Heart left ventricle (tissue), 16 donors: ENCODE measurements at places on chromosomes 2 and 18. TPM values are rescaled to one million over a fixed set of nuclear protein-coding genes. Genes with fewer than 3 reads are reported as not detected.

GRCh38 chr2:197878792-197879191 is 74.4 kb downstream of the PLCL1 start:
- no peak for DNase-seq
- no peak overlapping the region for H3K27ac ChIP-seq
- no peaks in the 10 kb centered on the region for H3K27me3 ChIP-seq

DNA sequence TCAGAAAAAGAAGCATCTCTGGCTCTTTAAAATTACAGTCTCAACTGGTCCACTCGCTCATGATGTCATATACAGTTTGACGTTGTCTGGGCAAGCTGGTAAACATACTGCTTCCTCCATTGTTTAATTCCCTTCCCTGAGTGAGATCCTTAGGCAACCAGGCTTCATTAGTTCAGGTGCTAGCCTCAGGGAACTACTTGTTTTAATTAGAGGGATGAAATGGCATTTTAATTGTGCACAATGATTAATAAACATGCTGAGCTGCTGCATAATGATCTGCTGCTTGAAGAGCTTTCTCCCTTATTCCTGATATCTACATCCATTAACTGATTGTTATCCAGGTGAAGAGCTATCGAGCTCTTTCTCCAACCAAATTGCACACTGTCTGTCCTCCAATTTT is 195.6 kb upstream of the ETAA1 start:
- no peaks in the 10 kb centered on the region for H3K27me3 ChIP-seq
- H3K4me1 ChIP-seq = no peaks in the 10 kb centered on the region
- no peak for DNase-seq
- H3K27ac ChIP-seq = no peak overlapping the region

GRCh38 chr2:34632327-34632726 is 1033.2 kb upstream of the FAM98A start:
- DNase-seq = no peak
- H3K4me3 ChIP-seq = no peak overlapping the region
- H3K4me1 ChIP-seq = no peaks in the 10 kb centered on the region
- H3K27ac ChIP-seq = no peak overlapping the region

- no peak overlapping the region for H3K27ac ChIP-seq
- H3K36me3 ChIP-seq = peaks cover 18% of the 10 kb centered on the region
- peaks cover 37% of the 10 kb centered on the region for H3K4me1 ChIP-seq
- no peak overlapping the region for H3K4me3 ChIP-seq
- no peaks in the 10 kb centered on the region for H3K27me3 ChIP-seq
- no peak for DNase-seq
These were observed 160.1 kb downstream of the DYSF start for GRCh38 chr2:71613403-71613952.

DNA sequence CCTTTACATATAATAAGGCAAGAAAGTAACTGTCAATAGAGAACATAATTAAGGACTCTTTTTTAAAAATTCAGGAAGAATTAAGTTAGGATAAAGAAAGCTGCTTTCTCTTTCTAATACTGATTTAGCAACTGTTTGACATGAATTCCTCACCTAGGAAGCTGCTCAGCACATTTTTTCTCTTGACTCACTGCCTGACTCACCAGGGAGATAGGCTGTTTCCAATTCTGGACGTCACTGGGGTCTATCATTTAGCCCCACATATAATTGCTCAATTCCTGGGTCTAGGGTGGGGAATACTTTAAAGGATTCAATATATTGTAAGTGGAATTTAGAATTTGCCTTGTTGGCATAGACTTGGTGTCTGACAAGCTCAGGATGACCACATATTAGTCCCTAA is 50.8 kb upstream of the UGP2 start:
- peaks cover 26% of the 10 kb centered on the region for H3K4me1 ChIP-seq
- no peaks in the 10 kb centered on the region for H3K36me3 ChIP-seq
- no peak overlapping the region for H3K4me3 ChIP-seq
- no peaks in the 10 kb centered on the region for H3K27me3 ChIP-seq
- no peak for DNase-seq
- H3K27ac ChIP-seq = no peak overlapping the region

GRCh38 chr2:229434187-229434586 is 163.1 kb upstream of the PID1 start:
- no peaks in the 10 kb centered on the region for H3K36me3 ChIP-seq
- no peak for DNase-seq
- no peaks in the 10 kb centered on the region for H3K4me1 ChIP-seq
- no peak overlapping the region for H3K4me3 ChIP-seq

DNA sequence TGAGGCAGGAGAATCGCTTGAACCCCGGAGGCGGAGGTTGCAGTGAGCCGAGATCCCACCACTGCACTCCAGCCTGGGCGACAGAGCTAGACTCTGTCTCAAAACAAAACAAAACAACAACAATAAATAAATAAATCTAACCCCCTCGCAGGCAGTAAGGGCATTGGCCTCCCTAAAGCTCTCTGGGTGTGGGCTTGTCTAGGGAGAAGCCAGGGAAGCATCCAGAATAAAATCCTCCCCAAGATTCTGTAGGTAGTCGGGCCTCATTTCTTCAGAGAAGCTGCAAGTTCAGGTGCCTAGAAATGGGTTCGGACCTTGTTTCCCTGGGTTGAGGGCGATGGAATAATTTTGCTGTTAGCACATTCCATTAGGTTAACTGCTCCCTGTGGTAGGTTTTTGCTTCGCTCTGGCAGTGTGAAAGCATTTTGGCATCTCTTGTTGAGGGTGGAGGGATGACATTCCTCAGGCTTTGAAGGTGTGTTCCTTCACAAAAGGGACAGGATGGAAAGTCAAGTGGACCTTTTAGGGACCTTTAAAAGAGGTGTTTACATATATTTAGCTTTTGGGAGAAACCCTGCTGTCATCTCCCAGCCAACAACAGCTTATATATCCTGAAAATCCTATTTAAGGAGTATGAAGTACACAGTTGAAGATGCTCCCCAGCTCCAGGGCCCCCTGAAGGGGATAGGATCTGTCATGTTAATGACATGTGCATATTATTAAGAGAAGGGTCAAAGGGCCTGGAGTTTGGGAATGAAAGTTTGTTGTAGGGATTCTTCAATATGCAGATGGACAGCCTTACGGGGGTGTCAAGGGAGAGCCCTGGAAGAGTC is 17.7 kb downstream of the MYCN start:
- no peak for DNase-seq
- no peak overlapping the region for H3K27ac ChIP-seq
- H3K27me3 ChIP-seq = no peaks in the 10 kb centered on the region

- H3K36me3 ChIP-seq = peaks cover 4% of the 10 kb centered on the region
- H3K27ac ChIP-seq = no peak overlapping the region
- no peaks in the 10 kb centered on the region for H3K27me3 ChIP-seq
- DNase-seq = no peak
- H3K4me3 ChIP-seq = no peak overlapping the region
- H3K4me1 ChIP-seq = no peaks in the 10 kb centered on the region
These were observed 12.9 kb downstream of the ADCY3 start for GRCh38 chr2:24907116-24907515.

GRCh38 chr2:233989221-233989858 is 61.2 kb upstream of the SPP2 start:
- no peaks in the 10 kb centered on the region for H3K36me3 ChIP-seq
- H3K4me3 ChIP-seq = no peak overlapping the region
- H3K4me1 ChIP-seq = no peaks in the 10 kb centered on the region
- DNase-seq = no peak

DNA sequence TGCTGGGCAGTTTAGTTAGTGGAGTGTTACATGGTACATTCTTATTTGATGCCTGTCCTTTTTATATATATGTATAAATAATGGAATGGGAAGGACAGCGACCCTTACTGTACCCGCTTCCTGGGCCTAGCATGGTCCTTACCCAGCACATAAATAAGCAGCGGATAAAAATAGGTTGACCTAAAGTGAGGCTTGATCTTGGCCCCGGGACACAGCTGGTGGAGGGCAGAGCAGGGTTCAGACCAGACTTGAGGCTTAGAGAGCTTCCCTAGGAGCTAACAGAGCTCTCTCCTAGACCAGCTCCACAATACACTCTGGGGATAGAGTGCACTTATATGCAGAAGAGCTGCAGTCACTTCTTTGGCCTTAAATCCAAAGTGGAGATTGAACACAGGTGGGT is 46.9 kb upstream of the RPL31 start:
- no peak overlapping the region for H3K27ac ChIP-seq
- DNase-seq = no peak
- H3K27me3 ChIP-seq = no peaks in the 10 kb centered on the region
- no peaks in the 10 kb centered on the region for H3K36me3 ChIP-seq
- no peak overlapping the region for H3K4me3 ChIP-seq

DNA sequence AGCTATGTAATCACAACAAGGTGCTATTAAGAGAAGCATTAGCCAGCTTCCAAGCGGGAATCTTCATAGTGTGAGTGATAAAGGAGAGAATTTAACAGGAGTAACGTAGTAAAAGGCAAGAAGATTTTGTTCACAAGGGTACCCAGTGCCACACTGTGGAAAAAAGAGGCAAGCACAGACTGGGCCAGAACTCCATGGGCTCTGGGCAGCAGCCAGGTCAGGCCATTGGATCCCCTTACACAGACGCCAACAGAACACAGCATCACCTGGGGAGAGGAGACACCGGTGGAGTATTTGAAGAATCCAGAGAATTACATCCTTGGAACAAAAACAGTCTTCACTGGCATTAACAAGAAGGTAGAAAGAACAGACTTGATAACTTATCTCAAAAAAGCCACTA is 21.2 kb downstream of the AMER3 start:
- no peak overlapping the region for H3K4me3 ChIP-seq
- H3K4me1 ChIP-seq = no peaks in the 10 kb centered on the region
- H3K36me3 ChIP-seq = no peaks in the 10 kb centered on the region
- H3K27ac ChIP-seq = no peak overlapping the region
- no peak for DNase-seq

- no peak overlapping the region for H3K27ac ChIP-seq
- DNase-seq = no peak
- no peaks in the 10 kb centered on the region for H3K36me3 ChIP-seq
These were observed 1.6 kb upstream of the RIOK3 start for GRCh38 chr18:23451491-23451890.

DNA sequence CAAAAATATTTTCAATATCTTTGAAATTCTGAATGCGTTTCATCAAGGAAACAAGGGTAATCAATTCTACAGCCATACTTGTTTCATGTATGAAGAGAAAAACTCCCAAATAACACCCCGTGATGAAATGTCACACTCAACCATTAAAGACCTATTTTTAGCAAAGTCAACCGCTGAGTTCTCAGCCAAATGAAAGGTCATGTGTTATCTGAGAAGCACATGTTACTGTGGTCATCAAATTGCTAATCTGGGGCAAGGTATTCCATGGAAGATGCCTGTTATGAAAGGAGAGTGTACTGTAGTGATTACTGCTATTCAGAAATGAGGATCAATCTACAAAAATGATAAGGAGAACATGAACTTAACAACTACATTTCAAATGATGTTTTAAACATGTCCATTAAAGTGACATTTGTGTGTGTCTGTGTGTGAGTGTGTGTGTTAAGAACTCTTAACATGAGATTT is 126.7 kb downstream of the BCL2 start:
- peak overlapping the region; percentile 71 for H3K27ac ChIP-seq
- DNase-seq = no peak
- H3K36me3 ChIP-seq = no peaks in the 10 kb centered on the region

DNA sequence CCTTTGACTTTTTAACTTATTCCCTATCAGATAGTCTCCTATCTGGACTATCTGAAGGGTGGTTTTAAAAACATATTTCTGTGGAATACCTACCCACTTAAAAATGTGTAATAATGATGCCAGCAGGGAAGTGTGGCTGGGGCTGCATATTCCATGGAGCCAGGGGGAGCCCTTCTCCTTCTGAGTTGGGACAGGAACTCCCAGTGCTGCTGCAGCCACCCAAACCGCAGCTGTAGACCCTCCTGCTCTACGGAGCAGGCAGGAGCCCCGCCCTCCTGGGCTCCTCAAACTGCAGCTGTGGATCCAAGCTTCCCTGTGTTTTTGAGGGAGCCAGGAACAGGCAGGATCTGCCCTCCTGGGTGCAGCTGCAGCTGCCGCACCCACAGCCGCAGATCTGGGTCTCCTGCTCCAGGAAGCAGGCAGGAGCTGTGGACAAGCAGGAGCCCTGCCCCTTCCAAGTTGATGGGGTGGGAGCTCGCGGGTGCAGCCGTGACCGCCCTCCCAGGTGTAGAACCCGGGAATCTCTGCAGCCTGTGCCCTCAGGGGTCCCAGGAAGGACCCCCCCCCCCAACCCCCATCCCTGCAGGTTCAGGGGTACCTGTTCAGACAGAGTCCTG is 57.8 kb downstream of the PDK1 start:
- DNase-seq = no peak
- no peaks in the 10 kb centered on the region for H3K4me1 ChIP-seq
- no peak overlapping the region for H3K27ac ChIP-seq
- no peak overlapping the region for H3K4me3 ChIP-seq

DNA sequence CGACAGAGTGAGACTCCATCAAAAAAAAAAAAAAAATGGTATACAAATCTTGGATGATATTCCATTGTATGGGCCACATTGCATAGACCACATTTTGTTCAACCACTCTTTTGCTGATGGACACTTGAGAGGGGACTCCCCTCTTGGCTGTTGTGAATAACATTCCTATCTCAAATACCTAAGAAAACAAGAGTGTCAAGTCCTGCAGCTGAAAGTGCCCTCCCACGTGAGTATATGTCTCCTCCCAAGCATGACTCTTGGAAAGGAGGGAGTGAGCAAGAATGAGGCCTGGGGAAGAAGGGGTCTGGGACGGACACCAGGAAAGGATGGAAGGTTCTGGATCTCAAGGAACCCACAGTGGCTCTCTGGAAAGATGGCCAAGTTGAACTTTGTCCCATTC is 36.0 kb upstream of the NPAS2 start:
- no peaks in the 10 kb centered on the region for H3K36me3 ChIP-seq
- DNase-seq = no peak
- H3K4me3 ChIP-seq = no peak overlapping the region
- H3K27me3 ChIP-seq = no peaks in the 10 kb centered on the region
- no peak overlapping the region for H3K27ac ChIP-seq

- H3K36me3 ChIP-seq = peaks cover 9% of the 10 kb centered on the region
- H3K4me1 ChIP-seq = no peaks in the 10 kb centered on the region
- no peak for DNase-seq
These were observed 48.6 kb downstream of the NTSR2 start for GRCh38 chr2:11621410-11621809.

- H3K4me1 ChIP-seq = no peaks in the 10 kb centered on the region
- H3K27me3 ChIP-seq = peaks cover 6% of the 10 kb centered on the region
- no peak for DNase-seq
- H3K36me3 ChIP-seq = no peaks in the 10 kb centered on the region
- H3K4me3 ChIP-seq = no peak overlapping the region
- H3K27ac ChIP-seq = no peak overlapping the region
These were observed 11.0 kb downstream of the IL37 start for GRCh38 chr2:112921982-112922381.

The GRHL1 gene
- 2.1 TPM for total RNA-seq

The SKOR2 gene
- not detected for total RNA-seq

The GALR1 gene
- total RNA-seq = 0.04 TPM

The GKN2 gene
- total RNA-seq = not detected

The CDH20 gene
- total RNA-seq = not detected

The CRYBA2 gene
- total RNA-seq = not detected

The VSNL1 gene
- 2.6 TPM for total RNA-seq
